GM04503 (cell line): ENCODE measurements at places on chromosomes 12 and 14.

- DNase-seq: no peak
Observed at GRCh38 chr12:113831476-113831875, 134.6 kb downstream of the RBM19 start.

DNA sequence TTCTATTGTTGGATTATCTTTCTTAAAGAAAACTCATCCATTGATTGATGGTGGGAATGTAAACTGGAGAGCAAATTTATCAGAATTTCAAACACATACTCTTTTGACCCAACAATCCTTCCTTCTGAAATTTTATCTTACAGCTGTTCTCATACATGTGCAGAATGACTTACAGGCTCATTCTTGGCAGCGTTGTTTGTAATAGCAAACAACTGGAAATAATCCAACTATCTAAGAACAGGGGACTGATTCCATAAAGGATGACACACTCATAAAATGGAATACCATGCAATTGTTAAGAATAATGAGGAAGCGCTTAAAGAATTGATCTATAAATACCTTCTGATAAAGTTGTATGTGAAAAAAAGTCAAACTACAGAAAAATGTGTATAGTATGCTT, 24.0 kb downstream of the RHOJ start:
- no peak for DNase-seq

DNA sequence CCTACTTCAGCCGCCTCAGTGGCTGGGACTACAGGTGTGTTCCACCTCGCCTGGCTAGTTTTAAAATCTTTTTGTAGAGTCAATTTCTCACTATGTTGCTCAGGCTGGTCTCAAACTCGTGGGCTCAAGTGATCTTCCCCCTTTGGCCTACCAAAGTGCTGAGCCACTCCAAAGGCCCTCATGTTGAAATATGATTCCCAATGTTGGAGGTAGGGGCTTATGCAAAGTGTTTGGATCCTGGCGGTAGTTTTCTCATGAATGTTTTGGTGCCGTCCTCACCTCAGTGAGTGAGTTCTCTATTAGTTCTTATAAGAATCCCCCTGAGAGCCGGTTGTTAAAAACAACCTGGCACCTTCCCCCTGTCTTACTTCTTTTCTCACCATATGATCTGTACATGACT, 784.6 kb downstream of the TMTC2 start:
- DNase-seq: no peak

DNA sequence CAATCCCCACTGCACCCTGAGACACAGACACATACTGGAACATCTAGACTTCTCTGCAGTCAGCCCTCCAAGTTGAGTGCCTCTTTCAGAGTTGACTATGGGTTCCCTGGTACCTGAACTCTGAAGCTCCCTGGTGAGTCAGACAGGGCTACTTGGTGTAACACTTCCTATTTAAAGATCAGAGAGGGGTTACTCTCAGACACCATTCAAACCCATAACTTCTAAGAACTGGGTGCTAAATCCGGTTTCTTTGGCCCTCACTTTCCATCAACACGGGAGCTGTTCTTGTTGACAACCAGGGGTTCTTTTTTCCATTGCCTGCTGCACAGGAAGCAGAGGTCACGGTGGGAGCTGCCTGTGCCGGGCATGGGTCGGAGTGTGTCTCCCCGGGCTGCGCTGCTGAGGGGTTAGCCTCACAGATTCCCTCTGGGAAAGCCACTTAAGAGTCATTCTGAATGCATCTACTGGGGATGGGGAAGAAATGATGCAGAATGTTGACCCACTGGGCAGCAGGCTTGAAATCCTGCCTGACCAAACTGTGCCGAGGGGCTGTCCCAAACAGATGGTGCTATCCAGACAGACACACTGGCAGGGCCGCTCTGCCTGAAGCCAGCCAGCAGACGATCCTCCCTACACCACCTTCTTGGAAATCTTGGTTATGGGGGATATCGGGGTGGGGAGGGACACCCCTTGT, 74.1 kb downstream of the PITPNM2 start:
- no peak for DNase-seq

DNA sequence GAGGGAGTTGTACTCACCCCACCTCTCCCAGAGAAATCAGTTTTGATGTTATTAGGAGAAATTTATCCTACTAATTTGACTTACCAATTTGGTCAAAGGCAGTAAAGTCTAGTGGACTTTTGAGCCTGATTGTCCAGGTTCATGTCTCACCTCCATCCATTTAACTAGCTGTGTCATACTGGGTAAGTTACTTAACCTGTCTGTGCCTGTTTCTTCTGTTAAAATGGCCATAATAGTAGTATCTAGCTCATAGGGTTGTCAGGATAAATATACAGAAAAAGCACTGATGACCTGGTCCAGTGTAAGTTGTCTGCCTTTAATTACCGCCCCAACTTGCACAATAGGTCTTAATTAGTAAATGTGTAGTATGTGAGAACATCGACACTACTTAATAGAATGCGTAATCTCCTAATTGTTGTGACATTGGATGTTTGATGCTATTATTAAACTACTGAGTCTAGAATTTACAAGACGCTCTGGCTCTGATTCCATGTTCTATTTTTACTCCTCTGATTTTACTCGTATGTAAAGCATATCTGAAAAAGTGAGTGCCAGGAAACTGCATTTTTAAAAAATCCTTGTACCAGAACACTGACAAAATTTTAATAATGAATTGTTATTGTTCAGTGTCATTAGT, 1.5 kb downstream of the RAB21 start:
- DNase-seq: no peak

DNA sequence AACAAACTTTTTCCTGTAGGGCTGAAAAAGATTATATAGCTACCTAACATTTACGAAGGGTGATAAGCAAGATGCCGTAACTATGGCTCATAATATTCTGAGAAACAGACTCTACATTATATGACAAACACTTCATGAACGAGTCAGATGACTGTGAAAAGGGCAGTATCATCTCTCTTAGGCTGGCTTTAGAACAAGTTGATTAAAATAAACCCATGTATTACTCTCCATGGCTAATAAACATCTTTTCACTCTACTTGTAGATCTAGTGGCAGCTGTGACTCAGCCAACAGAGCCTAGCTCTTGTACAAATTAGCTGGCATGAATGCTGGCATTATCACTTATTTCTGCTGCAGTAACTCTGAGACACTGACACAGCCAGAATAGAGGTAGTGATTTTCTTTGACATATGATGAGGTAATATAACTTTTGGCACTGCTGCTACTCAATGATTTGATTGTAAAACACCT, 47.1 kb downstream of the SLC2A13 start:
- DNase-seq: no peak

DNA sequence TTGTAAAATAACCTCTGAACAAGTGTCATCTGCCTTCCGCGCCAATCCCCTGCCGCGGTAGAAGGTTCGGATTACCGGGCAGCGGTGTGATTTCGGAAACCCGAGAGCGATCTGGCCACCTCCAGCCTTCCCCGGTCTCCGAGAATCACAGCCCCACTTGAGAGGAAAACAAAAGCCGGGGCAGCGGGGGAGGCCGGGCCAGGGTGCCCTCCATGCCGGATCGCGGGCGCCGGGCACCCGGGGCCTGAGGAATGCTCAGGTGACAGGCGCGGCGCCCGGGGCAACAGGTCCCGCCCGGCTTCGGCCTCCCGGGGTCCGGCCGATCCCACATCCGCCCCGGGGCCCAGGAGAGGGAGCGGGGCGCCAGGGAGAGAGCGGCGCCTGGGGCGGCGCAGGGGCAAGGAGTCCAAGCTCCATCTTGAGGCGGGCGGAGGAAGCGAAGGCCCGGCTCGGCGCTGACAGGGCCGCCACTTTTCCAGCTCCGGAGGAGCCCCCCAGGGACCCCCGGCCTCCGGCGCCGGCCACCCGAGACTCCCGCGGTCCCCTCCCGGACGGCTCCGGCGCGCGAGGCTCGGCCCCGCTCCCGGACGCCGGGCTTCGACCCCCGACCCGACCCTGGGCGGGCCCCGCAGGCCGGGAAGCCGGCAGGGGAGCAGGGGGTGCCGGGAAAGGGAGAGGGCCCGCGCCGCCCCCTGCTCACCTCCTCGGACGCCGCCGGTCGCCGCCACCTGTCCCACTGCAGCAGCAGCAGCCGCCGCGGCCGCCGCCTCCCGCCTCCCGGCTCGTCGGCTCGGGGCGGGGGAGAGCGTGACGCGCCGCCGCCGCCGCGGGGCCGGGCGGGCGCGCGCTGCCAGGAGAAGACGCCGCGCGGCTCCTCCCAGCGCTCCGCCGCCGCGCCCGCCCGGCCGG, at the start of gene CLIP1:
CLIP1 (minus strand) TSS at position 849 of the 909 bp plus-strand sequence. CDS start 42,217 bp downstream, outside the sequence.
- DNase-seq: peak; percentile 21

GRCh38 chr12:31984806-31985591, 25.8 kb downstream of the RESF1 start:
- DNase-seq: no peak

DNA sequence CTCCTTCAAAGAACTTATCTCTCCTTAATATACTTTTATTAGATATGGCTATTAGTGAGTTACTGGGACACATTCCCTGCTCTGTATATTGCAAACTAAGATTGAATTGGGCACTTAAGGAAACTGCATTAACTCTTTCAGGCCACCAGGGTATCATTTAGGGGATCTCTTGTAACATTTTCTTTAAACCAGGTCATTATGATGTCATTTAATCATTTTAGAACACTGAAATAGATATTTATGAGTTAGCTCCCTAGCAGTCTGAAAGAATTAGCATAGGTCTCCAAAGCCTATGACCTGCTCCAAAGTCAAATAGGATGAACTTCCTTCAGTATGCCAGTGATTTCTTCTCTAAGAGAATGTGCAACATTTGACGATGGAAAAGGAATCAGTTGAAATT, 506.9 kb downstream of the FOXG1 start:
- no peak for DNase-seq

DNA sequence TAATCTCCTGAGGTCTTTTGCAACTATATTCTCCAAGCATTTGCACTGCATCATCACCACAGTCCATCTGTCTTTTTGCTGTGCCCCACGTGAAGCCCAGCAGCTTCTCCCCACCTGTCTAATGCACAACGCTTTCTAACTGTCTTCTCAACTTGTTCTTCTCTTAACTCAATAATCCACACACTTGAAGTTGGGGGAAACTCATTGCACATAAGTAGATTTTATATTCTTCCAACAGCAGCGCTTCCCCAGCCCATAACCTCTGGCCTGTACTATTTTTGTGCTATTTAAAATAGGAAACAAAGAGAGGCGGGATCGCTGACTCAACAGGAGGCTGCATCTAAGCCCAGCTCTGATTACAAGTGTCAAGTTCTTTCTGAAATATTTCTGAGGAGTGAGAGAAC, 226.7 kb downstream of the GXYLT1 start:
- no peak for DNase-seq

DNA sequence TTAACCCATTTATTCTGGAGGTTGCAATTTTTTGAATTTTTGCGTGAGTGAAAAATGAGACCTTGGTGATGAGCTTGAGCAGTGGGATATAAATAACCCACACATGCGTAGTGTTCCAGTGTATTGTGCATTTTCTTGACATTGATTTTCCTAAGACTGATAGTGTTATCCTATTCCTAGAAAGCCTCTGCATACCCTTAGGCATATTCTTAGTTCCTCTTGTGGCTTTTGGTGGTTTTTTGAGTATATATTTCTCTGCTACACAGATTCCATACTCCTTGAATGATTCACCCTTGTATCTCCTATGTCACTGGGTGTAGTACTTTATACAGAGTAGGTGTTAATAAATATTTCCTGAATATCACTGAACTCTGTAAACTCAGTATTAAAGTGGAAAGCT, 363.4 kb upstream of the PDE3A start:
- no peak for DNase-seq

- no peak for DNase-seq
Observed at GRCh38 chr12:65620046-65620445, 204.2 kb upstream of the HMGA2 start.

- no peak for DNase-seq
Observed at GRCh38 chr12:82187011-82187410, 171.2 kb downstream of the CCDC59 start.

GRCh38 chr14:69909826-69910550, 30.8 kb downstream of the SMOC1 start:
- no peak for DNase-seq

GRCh38 chr14:22668863-22669262, 24.7 kb upstream of the OR6J1 start:
- no peak for DNase-seq

DNA sequence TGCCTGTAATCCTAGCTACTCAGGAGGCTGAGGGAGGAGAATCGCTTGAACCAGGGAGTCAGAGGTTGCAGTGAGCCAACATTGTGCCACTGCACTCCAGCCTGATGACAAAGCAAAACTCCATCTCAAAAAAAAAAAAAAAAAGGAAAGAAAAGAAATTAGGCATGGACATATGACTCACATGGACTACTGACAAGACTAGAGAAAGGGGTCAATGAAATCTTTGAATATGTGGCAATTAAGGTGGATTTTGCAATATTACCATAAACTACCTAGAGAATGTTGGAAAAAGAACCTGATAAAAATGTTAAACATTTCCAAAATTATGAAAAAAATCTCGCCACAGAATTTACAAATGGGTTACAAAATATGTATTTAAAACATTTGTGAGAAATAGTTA, 873.6 kb downstream of the C12orf50 start:
- no peak for DNase-seq

DNA sequence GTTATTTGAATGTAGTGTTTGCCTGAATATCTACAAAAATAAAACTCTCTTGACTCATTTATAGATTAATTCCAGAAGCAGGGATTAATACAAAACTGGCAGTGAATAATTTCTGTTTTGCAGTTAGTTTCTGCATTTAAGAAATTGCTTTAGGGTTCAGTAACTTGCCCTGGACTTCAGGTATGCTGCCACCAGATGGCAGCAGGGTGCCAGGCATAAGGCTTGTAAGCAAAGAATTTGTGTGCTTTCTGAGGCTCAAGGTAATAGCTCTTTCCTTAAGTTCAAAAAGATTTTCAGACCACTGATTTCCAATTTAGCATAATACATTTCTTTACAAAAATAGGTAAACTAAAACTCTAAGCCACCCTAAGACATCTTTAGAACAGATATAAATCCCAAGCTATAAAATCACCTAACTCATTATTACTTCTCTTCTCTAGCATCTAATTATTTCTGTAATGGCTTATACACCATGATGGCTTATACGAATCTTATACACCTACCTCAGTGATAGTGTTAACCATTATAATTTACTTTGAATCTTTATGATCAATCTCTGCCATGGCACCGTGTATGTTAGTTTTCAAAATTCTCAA, 398.3 kb downstream of the APAF1 start:
- DNase-seq: no peak

DNA sequence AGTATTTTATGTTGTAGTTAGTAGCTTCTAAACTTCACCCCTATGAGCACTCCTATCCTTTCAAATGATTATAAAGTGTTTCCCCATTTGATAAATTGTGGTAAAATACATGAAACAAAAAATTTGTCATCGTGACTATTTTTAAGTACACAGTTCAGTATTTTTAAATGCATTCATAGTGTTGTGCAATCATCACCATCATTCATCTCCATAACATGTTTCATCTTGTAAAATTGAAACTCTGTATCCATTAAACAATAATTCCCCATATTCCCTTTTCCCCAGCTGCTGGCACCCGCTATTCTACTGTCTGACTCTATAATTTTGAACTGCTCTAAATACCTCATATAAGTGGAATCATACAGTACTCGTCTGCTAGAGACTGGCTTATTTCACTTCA, 52.5 kb downstream of the ATP23 start:
- no peak for DNase-seq
